Effector memory CD4-positive, alpha-beta T cell (primary cell): ENCODE measurements at places on chromosomes 4 and X.

- no peak for DNase-seq
Measured at GRCh38 chrX:134512566-134512965, 52.6 kb downstream of the HPRT1 start.

- no peak for DNase-seq
Measured at GRCh38 chr4:2910409-2910808, 52.8 kb downstream of the NOP14 start.

GRCh38 chr4:13985837-13986236 is 358.3 kb upstream of the BOD1L1 start:
- DNase-seq, result no peak

GRCh38 chr4:99808260-99808857 is 8.3 kb upstream of the DAPP1 start:
- peak; percentile 53 for DNase-seq
